Neural crest cell (in vitro differentiated cells): ENCODE measurements at places on chromosomes 12 and 14.
A peak's percentile ranks its signal among the peaks of the same experiment; 100 is the strongest.

- no peak for DNase-seq
Observed at GRCh38 chr14:73760598-73761586, 46.7 kb upstream of the PNMA1 start.

DNA sequence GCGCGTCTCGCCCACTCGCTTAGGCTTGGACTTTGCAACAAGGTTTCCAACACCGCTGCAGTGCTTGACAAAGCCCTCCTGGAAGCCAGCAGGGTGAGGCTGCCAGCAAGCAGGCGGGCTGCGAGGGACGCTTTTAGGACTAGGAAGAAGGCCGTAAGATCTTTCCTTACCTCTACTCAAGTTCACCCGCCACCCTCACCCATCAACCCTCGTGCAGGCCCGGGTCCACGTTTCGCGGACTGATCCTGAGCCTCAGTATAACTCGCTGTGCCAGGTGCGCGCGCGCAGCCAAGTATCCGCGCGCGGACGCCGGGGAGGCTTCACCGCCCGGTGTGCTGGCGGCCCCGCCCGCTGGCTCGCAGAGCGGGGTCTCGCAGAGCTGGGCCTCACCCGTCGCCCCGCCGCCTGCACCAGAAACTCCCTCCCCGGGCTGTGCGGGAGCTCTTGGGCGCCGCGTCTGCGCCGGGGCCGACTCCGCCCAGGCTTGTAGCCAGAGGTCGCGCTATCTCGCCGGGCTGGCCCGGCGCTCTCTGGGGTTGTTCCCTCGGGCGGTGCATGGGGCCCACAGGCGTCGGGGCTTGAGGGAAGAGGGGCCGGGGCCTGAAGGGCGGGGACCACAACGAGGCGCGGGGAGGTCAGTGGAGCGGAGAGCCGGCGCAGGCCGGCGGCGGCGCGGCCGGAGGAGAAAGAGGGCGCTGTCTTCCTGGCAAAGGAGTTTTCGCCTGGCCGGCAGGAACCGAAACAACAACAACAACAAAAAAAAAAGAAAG lies 7.6 kb upstream of the SIX1 start:
- DNase-seq: peak; percentile 69

- no peak for DNase-seq
Observed at GRCh38 chr14:23028799-23029198, 5.9 kb downstream of the PSMB5 start.

- no peak for DNase-seq
Observed at GRCh38 chr14:49105956-49106355, 480.2 kb downstream of the RPS29 start.

- no peak for DNase-seq
Observed at GRCh38 chr12:27428466-27428865, 18.1 kb upstream of the SMCO2 start.
